Fibroblast of skin of scalp (primary cell): ENCODE measurements at places on chromosomes 7 and 10.

DNA sequence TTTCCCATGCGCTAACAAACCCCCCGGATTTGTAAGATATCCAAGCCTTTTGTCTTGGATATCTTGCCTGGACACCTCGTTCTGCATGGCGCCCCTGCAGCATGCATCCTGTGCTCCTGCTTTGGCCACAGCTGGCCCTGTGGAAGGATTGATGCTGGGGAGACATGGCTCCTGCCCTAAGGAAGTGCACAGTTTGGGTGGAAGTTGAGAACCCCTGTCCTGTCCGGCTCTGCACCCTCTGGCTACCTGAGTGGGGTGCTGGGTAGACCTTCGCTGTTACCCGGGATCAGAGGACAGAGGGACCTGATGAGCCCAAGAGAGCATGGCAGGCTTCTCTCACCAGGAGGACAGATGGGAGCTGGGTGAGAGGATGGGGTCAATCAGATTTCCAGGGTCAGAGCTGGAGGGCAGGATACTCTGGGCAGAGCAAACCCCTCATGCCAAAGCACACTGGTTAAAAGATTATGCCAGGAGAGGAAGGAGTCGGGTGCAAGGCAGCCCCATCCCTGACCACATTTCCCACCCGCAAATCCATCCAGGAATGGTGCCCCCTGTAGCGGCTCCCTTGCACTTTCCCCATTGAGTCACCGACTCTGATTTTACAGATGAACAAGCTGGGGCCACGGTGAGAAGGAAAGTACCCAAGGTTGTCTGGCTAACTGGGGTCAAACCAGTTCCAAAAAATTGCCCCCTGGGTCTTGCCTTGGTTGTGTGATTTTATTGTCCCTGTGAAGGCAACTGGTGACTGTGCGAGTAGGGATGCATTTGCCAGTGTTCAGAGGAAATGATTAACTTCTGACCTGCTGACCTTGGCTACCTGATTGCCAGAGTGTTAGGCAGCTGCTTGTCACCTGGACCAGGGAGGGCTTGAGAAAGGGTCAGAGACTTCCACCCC lies 290.1 kb upstream of the ZMIZ1 start:
- no peak for DNase-seq

DNA sequence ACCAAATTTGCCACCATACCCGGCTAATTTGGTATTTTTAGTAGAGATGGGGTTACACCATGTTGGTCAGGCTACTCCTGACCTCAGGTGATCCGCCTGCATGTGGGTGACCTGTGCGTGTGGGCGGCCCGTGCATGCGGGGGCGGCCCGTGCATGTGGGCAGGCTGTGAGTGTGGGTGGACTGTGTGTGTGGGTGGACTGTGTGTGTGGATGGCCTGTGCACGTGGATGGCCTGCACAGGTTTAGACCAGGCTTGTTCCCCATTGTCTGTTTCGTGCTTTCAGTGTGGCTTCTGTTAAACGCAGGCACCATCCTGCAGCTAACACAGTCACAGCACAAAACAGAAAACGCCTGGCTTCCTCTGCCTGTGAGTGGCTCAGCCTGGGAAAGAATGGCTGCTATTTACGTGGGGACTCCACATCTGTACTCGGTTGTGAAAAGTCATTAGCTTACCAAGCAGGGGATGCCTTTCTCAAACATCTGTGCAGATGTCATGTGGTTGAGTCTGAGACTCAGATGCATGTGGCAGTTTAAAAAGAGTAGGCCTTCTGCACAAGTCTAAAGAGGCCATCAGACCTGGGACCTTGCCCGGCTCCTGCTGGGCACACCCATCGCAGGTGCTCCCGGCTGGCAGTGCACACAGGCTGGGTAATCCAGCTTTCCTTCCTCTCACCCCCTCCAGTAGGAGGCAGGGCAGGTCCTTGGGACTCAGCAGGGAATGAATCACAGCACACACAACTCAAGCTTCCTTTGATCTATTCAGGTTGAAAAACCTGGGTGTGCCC lies 91.6 kb downstream of the COBL start:
- no peak for DNase-seq

GRCh38 chr10:98361131-98362025 lies 53.6 kb downstream of the PYROXD2 start:
- DNase-seq, result peak; percentile 95

DNA sequence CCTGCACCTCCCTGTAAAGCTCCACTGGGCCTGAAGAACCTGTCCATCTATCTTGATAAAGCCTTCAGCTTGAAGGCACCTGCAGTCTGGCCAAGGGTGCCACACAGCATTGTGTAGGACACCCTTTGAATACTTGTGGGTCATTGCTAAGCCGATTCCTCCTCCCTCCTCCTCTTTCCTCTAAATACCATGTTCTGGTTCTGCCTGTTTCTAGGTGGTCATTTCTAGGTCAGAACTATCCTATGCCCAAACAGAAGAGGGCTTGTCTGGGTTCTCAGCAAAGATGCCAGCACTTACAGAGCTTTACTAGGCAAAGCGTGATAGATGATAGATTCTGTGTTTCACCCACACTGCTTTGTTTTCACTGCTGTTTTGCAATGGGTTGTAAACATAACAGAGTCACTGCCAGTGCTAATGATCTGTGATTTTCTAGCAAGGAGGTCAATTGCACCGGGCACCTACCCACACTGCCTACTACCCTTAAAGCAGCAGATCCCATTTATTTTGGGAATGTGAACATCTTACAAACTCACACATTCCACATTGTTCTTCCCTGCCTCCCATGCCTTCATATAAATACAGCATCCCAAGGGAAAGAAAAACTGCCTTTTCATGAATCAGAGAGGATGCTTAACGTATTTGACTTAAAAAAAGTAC lies 279.1 kb upstream of the PITRM1 start:
- DNase-seq, result no peak

GRCh38 chr10:43292755-43293676 lies 26.2 kb upstream of the RASGEF1A start:
- peak; percentile 45 for DNase-seq

GRCh38 chr7:149692557-149692982 lies 80.8 kb downstream of the ZNF467 start:
- DNase-seq, result no peak
